ENCODE measurements at places on chromosomes 12 and 14.

- DNase-seq = no peak
Observed at GRCh38 chr12:95996034-95996658, at the start of gene HAL. Gene HAL, minus strand, starts transcription at chr12:95996344. Its CDS starts 434 bp downstream, at chr12:95995910.

- no peak for DNase-seq
Observed at GRCh38 chr14:97543816-97544215, 746.6 kb downstream of the VRK1 start.

- no peak for DNase-seq
Observed at GRCh38 chr14:70708717-70709570, 67.2 kb downstream of the TTC9 start.

- DNase-seq = no peak
Observed at GRCh38 chr12:103169-103981, 36.8 kb downstream of the IQSEC3 start.

- no peak for DNase-seq
Observed at GRCh38 chr12:87150969-87151662, 878.1 kb downstream of the C12orf50 start.

- no peak for DNase-seq
Observed at GRCh38 chr12:100827901-100828520, 33.4 kb downstream of the ANO4 start.

DNA sequence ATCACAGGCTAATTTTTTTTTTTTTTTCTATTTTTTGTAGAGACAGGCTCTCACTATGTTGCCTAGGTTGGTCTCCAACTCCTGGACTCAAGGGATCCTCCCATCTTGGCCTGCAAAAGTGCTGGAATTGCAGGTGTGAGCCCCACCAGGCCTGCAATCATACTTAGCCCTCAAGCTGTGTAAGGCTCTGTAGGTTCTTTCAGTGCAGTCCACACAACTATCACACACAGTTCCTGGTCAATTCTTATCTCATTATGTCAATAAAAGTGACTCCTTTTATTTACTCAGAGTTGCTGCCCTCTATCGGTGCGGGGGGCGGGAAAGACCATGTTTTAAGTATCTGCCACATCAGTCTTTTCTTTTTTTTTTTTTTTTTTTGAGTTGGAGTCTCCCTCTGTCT lies 29.0 kb downstream of the SLC2A3 start:
- no peak for DNase-seq

DNA sequence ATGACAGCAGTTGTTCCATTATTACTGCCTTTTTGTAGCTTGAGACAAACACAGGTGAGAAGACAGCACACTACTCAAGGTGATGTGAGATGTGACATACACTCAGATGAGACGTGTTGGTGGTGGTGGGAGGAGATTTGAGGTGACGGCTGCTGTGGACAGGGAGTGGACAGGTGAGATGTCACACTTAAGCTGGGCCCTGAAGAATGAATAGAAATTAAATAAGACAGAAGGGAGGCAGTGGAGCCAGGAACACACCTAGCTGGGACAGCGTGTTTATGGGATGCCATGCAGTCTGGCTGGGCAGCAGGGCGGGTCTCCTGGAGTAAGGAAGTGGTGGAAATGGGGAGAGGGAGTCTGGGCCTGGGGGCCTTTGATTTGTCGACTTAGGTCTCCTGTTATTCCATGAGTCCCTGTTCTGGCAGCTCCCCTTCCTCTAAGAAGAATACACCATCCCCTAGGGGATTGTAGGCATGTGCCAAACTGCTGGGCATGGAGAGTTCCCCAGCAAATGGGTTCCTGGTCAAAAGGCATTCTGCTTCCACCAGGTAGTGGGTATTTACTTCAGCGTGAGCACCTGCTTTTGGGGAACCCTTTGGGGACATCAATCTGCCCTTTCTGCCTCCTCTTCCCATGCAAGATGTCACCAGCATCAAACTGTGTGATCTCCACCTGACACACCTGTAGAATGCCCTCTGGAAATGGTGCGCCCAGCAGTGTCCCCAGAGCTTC lies 71.2 kb upstream of the ESRRB start:
- DNase-seq = no peak

DNA sequence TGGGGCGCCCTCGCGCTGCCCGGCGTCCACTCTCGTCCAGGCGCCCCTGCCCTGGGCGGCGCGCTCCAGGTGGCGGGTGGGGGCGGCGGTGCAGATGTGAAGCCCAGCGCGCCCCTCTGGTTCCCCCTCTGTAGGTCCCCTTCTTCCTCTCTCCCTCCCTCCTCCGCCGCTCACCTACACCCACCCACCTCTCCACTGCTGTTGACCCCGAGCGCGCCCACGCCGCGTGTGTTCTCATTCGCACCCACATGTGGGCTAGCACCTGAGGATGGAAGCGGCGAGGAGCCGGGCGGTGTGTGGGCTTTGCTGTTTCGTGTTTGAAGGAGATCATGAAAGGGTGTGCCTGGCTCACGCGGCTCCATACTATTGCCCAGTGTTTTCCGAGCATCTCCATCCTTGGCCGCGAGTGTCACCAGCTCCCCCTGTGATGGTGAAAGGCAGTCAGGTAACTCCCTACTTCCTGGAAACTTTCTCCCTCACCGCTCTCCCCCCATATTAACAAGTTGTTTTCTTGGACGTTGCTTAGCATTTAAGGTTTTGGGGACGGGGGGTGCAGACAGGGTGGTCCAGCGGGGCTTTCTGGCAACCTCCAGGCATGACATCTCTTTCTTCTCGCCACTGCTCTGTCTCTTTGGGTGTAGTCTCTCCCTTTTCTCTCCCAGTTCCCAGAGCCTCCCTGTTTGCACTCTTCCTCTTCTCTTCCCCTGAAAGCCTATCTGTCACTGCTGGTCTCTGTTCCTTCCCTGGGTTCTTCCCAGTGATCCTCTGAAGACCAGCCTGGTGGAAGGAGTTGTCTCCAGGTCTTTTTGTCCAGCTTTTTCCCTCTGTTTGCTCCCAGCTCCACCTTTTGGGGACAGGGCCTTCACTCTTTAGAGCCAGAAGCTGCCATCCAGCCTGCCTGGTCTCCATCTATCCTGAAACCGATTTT lies 1.6 kb downstream of the CACNA1C start:
- DNase-seq = no peak

GRCh38 chr14:104973385-104974145 lies 4.6 kb downstream of the AHNAK2 start:
- no peak for DNase-seq

DNA sequence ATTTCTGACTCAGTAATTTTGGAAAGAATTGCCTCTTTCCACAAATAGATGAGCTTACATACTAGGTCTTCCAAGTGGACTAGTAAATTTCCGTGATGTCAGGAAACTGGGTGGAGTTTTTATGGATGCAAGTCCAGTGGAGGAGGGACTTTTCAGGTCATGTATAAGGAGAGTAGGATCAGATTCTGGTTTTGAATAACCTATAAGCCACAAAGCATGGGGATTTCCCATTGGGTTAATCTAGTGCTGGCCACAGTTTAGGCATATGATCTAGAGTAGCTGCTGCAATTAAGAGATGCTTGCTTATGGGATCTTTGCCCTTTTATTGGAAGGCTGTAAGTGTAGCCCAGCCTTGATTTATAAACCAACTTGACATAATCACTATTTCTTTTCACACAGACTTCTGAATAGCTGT lies 33.8 kb downstream of the STK38L start:
- no peak for DNase-seq

DNA sequence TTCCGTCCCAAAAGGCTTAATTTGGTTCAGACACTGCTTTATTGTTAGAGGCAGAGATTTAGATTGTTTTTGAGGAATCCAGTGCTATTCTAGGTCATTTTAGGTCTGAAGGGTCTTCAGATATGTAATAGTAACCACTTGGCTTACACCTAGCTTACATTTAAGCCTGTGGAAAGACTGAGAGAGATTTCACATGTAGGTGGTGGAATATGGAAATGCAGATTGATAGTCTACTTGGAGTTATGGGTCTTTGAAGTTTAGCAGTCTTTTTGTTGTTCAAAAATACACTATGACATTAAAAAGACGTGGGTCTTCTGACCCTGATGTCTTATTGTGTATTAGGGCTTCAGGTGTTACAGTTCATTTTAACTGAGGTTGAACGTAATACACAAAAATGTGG lies 51.4 kb upstream of the CCT2 start:
- no peak for DNase-seq

GRCh38 chr12:99711246-99711645 lies 63.7 kb downstream of the GARIN6 start:
- DNase-seq = no peak

DNA sequence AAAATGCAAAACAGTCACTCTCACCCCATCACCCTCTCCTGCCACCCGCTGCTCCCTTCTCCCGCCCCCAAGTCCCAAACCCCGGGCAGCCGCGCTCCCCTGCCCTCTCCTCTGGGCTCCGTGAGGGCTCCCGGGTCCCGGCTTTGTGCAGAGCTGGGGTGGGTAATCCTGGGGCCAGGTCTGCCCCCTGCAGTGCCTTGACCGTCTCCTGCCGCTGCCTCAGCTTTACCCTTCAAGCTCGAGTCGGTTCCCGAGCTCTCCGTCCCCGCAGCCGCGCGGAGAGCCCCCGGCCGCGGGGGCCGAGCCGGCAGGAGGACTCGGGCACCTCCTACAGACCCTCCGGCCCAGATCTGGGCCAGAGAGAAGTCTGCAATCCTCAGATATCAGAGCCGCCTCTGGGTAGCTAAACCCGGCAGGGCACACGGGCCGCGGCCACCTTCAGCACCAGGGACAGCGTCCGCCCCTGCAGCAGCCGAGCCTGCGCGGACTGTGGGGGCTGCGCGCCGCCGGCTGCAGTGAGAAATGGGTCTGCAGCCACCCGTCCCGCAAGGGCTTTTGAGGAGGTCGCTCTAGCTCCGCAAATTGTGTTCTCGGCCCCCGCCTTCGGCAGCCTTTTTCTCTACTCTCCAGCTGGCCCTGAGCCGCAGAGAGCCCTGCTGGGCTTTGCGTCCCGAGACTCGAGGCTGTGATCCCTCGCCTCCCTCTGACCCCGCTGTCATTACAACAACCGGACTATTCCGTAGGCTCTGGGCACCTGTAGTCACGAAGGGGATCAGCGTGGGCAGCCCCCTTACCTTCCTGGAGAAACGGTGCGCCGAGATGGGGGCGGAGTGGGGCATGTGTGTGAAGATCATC lies 1.2 kb downstream of the PRMT8 start:
- peak; percentile 21 for DNase-seq

GRCh38 chr12:40749863-40750262 lies 57.6 kb downstream of the CNTN1 start:
- DNase-seq = no peak

DNA sequence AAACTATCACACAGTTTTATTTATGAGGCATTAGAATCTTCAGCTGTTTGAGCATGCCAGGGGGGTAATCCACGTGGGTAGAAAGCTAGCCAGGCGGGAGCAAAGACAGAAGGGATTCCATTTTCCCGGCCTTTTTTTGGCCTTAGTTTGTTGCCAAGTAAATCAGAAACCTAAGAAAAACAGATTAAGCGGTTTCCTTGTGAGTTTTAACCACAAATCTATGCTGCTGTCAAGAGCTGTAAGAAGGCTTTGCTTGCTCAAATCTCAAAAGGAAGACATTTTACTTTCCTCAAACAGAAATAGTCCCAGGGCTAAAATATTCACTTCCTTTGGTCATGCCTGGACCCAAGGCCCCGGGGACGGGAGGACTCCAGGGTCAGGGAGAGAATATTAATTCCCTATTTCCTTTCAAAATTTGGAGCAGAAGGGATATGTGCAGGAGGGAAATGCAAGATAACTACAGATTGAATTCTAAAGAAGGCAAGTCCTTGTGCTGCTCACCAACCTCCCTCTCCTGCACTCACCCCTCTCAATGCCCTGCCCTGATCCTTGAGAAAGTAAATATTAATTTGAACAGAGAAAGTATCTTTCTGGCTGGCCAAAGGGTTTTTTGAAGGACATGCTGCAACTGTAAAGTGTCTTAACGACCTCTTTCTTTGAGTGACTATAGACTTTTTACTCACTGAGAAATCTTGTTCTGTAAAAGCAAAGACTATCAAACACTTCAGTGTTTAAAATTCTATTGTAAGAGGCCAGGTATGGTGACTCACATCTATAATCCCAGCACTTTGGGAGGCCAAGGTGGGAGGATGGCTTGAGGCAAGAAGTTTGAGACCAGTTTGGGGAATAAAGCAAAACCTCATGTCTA lies 75.7 kb downstream of the HSD17B6 start:
- no peak for DNase-seq

GRCh38 chr12:122081697-122082221 lies 3.2 kb downstream of the MLXIP start:
- no peak for DNase-seq

DNA sequence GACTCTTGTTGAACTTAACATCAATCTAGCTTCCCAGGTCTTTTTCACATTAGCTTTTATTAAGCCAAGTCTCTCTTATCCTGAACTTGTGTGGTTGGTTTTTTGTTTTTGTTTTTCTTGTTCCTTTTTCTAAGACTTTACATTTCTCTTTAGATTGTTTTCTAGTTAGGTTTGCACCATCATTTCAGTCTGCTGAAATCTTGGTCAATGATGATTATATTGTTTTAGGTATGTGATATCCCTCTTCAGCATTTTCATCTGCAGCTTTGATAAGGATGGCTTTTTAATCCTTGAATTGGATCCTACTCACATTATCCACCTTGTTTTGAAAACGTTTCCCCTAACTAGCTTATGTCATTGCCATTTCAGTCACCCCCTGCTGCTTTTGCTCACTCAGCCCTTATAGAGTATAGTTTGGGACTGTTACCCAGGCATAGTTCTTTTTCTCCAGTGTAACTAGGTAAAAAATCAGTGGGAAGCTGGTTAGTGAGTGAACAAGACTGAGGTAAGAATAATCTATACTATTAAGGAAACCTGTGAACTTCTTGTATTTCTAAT lies 22.0 kb downstream of the YLPM1 start:
- DNase-seq = no peak

GRCh38 chr14:57845802-57846531 lies 19.9 kb downstream of the SLC35F4 start:
- DNase-seq = no peak

DNA sequence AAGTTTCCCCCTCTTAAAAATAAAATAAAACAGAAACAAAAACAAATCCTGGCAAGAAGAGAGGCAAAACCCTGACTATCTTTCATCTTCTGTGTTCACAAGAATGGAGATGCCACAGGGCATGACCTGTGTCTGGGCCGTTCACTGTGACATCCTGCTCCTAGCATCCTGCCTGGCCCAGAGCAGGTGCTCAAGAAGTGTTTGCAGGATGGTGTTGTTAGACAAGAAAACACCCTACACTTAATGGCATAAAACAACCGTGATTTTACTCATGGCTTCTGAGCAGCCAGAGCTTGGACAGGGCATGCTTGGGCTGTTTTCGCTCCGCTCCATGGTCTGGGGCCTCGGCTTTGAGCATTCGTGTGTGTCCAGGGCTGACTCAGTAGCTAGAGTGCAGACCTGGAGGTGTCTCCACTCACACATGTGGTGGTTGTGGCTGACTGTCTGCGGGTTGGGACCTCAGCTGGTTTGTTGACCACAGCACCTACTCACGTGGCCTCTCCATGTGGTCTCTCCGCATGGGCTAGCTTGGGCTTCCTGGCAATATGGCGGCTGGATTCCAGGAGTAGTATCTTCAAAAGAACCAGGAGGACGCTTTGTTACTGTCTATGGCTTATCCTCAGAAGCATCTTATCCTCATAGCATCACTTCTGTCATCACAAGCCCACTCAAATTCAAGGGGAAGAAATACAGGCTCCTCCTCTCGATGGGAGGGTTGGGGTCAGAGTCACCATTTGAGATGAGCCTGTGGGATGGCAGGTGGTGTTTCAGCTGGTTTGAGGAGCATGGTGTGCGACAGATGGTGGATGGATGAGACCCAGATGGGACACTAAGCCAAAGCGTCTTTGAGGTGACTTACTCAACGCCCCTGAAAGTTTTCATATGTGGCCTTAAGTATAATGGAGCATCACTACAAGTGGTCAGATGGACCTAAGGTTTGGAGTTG lies 33.2 kb upstream of the FZD10 start:
- DNase-seq = no peak

- DNase-seq = no peak
Observed at GRCh38 chr14:92880851-92881250, 42.1 kb upstream of the CHGA start.
